ENCODE measurements at places on chromosomes 12 and 14. TPM values are rescaled to one million over a fixed set of nuclear protein-coding genes. Genes with fewer than 3 reads are reported as not detected.

DNA sequence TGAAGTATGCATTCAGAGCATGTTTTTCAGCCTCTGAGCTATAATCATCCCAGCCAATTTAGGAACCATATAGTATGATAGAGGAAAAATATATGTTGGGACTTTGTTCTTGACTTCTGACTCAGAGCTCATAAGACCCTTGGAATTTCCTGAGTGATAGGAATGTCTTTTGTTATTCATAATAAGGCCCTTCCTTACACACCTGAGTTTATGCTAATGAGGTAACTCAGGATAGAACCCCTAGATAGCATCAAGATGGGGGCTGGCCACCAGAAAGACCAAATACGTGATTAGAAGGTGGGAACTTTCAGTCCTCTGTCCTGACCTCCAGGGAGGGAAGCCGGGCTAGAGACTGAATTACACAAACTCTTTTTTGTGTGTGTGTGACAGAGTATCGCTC lies 32.4 kb upstream of the PLEK2 start:
- no peak for DNase-seq

DNA sequence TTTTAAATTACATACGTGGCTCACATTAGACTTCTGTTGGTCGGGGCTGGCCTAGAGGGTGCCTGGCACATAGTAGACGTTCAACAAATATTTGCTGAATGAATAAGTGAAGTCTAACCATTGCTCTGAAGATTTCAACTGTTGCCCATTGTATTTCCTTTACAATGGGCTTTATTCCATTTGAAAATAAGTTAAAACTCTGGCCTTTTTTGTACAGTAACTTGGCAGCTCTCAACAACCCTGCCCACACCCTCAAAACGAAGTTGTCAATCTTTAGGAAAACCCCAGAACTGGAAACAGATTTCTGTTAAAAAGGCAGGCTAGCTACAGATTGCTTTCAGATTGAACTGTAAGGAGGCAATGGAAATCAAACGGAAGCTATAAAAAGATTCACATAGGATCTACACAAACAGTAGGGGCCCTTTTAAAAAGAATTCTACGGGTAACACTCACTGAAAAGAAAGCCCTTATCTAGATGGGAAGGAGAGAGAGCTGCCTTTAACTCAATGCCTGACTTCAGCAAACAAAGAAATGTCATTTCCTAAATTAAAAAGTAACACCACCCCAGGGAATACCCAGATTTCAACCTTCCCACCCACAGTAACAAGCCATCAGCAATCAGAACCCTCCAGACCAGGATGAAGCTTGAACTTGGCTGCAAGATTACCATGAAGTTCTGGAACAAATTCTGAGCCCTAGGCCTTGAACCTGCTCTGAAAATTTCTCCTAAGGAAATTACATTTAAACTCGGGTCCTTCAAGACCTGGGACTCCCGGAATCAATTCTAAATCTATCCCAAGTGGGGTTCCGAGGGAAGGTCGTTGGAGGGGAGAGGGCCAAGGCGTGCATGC lies 1.4 kb downstream of the WSB2 start:
- no peak for DNase-seq

- peak; percentile 96 for DNase-seq
Observed at GRCh38 chr12:95608252-95609033, 57.2 kb upstream of the USP44 start.

DNA sequence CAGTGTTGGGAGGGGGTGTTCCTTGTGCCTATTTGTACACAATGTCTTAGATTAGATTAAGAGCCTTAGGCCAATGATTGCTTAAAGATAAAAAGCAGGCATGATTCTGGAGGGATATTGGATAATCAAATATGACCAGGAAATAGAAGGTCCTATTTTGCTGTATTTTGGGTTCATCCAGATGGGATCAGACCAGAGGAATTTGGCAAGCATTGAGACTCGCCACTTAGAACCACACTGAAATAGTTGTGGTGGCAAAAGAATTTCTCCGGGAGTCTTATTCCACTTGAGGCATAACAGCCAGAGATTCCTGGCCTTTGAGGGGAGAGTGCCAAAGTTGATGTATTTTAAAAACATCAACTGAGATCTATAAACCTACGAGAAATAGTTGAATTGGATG lies 327.2 kb downstream of the RAD51B start:
- DNase-seq = no peak

GRCh38 chr14:49549881-49550280 lies 36.3 kb downstream of the RPS29 start:
- no peak for DNase-seq

Gene HECTD1
- total RNA-seq = 63.6 TPM
